ENCODE measurements at places on chromosomes 11 and 22.

GRCh38 chr22:37139762-37140161 is 10.0 kb downstream of the IL2RB start:
- no peak for DNase-seq

DNA sequence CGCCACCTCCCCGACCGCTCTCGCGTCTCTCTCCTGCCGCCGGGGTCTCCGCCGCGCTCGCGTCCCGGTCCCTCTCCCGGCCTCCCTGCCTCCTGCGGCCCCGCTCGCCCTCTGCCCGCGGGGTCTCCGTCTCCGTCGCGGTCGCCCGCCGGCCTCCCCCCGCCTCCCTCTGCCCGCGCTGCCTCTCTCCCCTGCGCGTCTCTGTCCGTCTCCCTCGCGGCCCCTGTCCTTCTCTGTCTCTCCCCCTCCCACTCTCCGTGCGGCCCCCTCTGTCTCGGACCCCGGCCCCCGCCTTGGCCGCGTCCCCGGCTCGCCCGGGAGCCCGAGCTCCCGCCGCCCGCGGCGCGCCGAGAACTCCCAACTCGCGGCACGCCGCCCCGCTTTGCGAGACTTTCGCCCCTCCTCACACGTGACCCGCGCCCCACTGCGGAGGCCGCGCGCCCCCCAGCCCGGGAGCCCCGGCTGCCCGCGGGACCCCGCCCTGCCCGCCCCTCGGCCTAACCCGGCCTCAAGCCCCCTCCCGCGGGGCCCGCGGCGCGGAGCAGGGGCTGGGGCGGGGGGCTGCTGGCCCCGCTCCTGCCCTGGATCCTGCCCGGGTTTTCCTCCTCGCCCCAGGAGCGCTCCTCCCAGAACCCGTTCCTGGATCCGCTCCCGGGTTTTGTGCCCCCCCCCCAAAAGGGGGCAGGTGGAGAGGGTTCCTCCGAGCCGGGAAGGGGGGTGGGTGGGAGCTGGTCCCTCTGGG is 702 bp upstream of the KCNJ4 start:
- DNase-seq = peak; percentile 45

GRCh38 chr11:38300570-38300969 is 1702.5 kb upstream of the RAG2 start:
- DNase-seq = no peak

DNA sequence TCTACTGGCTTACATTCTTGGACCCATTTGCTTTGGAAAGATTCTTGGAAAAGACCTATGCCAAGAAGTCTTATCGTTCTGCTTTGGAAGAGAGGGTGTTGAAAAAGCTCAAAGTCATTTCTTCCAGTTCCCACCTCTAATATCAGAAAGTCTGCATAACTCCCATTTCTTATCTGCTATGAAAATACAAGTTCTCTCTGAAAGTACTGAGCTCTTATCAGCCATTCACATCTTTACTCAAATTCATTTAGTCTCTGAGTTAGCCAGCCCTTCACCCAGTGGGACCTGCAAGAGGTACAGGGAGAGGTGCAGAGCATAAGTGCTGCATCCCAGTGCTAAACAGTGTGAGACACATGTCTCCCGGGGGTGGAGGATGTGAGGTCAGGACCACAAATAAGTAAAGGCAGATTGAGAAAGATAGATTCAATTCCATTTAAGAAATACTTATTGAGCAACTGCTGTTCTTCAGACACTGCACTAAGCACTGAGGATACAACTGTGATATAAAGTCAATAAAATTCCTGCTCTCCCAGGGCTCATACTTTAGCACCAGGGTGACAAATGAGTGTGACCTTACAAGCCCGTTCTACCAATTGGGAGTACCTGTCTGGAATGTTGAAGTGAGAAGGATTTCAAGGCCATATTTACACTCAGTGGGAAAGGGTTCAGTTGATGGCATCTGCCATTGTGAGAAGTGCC is 76.7 kb downstream of the PISD start:
- no peak for DNase-seq

GRCh38 chr11:122095681-122096262 is 20.2 kb downstream of the BLID start:
- no peak for DNase-seq

DNA sequence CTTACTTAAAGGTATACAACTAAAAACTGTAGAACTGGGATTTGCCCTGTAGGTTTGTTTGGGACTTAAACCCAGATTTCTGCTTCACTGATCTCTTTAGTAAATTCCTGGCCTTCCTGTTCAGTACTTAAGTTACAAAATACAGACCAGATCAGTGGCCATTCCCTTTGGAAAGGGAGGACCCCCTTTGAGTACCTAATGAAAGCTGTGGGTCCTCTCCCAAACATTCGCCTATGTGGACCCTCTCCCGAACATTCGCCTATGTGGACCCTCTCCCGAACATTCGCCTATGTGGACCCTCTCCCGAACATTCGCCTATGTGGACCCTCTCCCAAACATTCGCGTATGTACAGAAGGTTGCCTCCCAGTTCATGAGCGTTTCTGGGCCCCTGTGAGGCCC is 10.3 kb downstream of the L3MBTL2 start:
- no peak for DNase-seq

GRCh38 chr11:11244470-11245080 is 108.5 kb downstream of the CSNK2A3 start:
- DNase-seq = no peak

- peak; percentile 11 for DNase-seq
Observed at GRCh38 chr22:19876941-19877625, 22.4 kb upstream of the GNB1L start.

DNA sequence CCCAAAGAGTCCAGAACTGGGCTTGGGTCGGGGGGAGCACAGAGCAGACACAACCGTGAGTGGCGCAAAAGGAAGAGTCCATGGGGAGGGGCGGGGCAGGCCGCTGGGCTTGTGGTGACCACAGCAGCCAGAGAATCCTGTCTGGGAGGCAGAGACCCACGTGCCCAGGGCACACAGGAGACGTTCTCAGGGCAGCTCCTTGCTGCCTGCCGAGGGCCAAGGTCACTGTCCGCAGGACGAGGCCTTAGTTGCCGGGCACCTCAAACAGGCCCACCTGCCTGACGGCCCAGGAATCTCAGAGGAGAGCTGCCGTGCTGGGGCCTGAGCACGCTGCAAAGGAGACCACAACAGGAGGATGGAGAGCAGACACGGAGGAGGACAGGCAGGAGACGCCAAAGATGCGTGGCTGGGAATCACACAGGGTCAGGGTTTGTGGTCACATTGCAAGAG is 87.8 kb downstream of the MYEOV start:
- DNase-seq = no peak

GRCh38 chr11:120030411-120030810 is 107.5 kb downstream of the TRIM29 start:
- DNase-seq = no peak

GRCh38 chr22:29277927-29278326 is 9.9 kb downstream of the EWSR1 start:
- DNase-seq = no peak

DNA sequence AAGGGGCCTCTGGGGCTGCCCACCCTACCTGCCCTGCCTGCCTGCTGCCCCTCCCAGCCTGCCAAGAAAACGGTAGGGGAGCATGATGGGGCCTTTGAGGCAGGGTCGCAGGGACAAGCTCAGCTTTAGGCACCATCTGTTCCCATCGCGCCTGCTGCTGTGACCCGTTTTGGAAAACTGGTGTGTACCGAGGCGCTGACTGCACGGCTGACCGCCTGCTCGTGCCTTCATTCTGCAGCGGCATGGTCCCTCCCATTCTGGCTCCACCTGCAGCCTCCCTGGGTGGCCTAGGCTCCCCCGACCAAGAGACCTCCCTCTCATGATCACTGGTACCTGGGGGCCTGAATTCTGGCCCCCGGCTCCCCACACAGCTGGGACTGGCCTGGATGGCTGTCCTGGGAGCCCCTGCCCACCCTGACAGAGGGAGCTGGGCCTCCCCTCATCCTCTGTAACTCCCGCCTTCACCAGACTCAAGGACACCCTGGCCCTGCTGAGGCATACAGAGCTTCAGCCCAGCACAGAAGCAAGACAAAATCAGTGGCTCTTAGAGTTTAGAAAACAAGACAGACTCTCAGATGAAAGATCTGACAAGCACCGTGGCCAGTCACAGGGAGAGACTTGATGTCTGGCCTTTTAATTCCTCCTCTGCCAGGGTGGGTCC is 6.5 kb upstream of the MYRF start:
- DNase-seq = no peak

DNA sequence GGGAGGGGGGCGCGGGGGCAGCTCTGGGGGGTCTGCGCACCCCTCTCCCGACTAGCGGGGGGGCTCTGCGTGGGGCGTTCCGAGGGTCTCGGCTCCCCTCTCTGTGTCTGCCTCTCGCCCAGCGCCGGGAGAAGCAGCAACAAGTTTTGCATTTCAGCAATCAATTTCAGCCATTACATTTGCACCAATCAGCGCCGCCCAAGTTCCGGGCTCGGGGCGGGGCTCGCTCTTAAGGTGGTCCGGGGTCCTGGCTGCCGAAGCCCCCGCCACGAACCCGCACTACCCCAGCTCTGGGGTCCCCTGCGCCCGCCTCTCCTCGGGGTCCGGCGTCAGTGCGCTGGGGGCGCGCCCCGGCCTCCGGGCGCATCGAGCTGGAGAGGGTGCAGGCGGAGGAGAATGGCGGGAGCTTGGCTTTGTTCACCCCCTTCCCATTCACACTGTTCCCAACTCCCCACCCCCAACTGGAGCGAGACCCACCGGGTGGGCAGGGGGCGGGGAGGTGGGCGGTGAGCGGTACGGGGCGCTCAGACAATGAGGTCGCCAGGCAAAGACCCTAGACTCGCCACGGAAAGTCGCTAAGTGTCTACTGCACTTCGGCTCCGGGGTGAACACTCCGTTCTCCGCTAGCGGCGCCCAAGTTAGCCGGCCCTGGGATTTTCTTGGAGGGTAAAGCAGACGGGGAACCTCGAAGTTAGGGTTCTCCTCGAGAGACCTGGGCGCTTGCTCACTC is at the start of gene MN1:
MN1 (minus strand) TSS at position 141 of the 730 bp plus-strand sequence. CDS start 1,213 bp downstream, outside the sequence.
- DNase-seq = peak; percentile 62

DNA sequence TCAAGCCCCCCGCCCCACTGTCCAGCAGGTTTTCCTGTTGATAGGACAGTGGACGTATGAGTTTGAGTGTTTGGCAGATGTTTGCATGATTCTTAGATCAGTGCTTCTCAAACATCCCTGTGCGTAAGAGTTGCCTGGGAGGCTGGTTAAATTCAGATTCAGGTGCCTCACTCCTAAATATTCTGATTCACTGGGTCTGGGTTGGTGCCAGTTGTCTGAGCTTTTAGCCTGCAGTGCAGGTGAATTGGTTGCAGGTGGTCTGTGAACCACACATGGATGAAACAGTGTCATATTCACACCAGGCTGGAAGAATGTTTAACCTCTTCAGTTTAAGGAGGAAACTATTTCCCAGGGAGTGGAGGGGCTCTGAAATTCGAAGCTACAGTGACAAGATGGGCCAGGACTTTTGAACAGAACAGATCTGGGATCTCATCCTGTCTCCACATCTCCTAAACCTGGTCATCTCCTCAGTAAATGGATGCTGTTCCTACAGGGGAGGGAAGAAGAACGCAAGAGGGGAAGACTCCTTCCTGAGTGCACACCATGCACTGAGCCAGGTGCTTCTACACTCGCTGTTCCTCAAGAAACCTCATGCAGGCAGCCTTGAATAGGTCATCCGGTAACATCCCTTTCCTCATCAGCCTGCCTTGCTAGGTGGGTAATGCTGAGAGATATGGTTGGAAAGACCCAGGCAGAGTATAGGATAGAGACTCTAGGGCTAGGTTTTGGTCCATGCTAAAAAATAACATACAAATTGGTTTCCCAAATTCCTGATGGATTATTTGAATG is 47.8 kb downstream of the TEAD1 start:
- no peak for DNase-seq

DNA sequence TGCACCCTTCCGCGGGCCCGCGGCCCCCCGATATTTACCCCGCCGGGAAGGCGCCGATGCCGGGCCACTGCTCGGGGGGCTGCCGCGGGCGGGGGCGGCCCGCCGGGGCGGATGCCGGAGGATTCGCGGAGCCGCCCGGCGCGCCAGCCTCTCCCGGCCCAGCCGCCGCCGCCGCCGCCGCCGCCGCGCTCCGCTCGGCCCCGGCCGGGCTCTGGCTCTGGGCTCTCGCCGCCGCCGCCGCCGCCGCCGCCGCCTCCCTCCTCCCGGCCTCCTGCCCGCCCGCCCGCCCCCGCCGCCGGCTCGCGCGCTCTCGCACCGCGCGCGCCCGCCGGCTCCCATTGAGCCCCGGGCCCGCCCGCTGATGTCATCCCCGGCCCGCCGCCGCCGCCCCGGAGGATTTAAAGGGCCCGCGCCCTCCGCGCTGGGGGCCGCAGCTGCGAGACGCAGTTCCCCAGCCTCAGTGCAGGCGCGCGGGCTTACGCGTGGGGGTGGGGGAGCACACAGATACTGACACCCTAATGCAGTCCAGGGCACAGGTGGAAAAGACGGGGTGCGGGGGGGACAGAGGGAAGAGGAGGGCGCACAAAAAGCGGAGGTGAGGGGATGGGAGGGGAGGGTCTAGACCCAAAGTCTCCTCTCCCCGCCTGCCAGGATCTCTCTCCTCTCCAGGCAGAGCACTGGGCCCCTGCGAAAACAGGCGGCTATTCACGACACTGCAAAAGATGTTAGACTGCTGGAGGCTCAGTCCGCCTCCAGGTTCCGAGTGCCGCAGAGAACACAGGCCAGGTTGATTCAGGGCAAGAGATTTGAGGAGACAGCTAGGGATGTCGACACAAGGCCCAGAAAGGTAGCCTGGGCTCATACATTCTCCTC is at the start of gene CSNK1E:
CSNK1E (minus strand) TSS at position 312 of the 873 bp plus-strand sequence. CDS start 3,276 bp downstream, outside the sequence.
- peak; percentile 64 for DNase-seq

- DNase-seq = no peak
Observed at GRCh38 chr11:78085972-78086371, 6.3 kb upstream of the NDUFC2 start.

- DNase-seq = no peak
Observed at GRCh38 chr22:22605074-22605404, 39.4 kb upstream of the GGTLC2 start.

Measured in Daoy (cell line).